ENCODE measurements at places on chromosomes 7 and 10.
A peak's percentile ranks its signal among the peaks of the same experiment; 100 is the strongest.

DNA sequence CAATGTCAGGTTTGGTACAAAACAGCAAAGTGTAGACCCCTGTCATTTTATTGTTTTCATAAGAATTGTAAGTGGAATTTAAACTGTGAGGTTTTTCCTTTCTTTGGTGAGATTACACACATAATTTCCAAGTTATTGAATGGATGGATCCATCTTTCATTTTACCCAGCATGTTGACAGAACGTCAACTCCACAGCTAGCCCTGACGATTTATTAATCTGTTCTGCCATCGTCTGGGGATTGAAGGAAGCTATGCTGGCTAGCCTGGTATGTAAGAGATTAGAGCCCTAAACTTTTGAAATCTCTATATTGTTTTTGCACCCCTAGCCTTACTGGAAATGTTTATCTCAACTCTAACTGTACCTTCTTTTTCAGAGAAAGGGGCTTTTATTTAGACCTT is 8.6 kb downstream of the WNT16 start:
- DNase-seq, result peak; percentile 53

DNA sequence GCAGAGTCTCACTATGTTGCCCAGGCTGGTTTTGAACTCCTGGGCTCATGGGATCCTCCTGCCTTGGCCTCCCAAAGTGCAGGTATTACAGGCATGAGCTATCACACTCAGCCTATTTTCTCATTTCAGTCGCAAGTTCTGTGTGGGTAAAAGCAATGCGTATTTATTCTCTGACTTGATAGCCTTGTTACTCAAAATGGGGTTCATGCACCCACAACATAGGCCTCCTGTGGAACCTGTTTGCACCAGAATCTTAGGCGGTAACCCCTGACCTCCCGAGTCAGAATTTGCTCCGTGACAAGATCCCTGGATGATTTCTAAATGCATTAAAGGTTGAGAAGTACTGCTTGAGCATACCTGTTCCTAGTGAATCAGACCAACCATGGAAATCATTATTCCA is 7.3 kb downstream of the IL2RA start:
- DNase-seq, result no peak

DNA sequence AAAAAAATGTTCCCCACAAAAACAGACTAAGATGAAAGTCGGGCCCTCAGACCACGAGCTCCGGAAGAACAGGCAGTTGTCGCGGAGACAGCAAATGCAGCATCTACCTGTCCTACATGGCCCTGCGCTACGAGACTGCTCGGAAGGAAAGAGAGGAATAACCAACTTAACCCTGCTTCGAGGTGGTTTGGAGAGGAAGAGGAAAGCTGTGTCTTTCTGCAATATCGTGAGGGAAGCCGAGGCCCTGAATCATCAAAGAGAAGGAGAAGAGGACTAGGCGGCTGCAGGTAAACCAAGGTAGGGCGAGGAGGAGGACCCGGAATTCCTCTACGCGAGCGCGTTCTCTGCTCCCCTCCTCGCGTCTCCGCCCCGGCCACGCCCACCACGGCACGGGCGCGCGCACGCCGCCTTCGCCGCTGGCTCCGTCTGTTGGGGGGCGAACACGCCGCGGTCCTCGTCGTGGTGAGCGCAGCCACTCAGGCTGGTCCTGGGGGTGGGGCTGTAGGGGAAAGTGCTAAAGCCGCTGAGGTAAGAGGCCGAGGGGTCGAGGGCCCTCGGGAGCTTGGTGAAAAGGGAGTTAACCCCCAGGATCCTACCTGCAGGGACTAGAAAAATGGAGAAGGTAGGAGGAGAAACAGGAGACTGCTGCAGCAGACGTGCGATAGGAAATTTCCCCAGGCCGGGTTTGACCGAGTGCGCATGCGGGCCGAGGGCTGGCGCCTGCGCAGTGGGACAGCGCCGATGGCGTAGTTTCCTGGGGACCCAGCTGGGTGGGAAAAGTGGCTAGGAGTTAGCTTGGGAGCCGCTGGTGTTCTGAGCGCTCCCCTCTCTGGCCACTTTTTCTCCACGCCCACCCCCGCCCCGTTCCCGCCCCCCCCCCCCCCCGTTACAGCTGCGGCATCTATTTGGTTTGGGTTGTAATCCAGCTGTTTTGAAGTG is at the start of the genes ANAPC16 and ASCC1:
Gene ANAPC16 (plus strand): TSS at position 402 of the 939 bp plus-strand sequence. CDS start 7,903 bp downstream, outside the sequence.
Gene ASCC1 (minus strand): TSS at position 666 of the 939 bp plus-strand sequence. CDS start 2,978 bp downstream, outside the sequence.
- DNase-seq, result peak; percentile 99

GRCh38 chr7:79806161-79806734 is 328.4 kb upstream of the GNAI1 start:
- no peak for DNase-seq

DNA sequence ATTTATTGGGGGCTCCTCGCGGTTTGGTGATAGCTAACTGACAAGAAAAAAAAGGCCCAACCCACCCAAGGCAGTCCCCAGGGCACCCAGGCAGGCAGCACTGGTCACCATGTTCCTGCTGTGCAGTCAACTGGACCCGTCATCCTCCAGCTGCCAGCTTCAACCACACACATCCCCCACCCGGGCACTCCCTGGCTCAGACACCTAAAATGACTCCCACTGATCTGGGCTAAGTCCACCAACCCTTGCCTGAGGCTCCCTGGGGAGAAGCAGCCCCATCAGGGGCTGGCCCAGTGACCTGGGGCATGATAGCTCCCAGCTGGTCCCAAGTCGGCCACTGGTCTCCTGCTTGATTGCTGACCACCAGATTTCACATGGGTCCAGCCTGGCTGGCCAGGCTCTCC is 161.8 kb downstream of the NRF1 start:
- no peak for DNase-seq

- no peak for DNase-seq
Measured at GRCh38 chr10:104318326-104318725, 19.9 kb downstream of the ITPRIP start.

- no peak for DNase-seq
Measured at GRCh38 chr7:45070254-45070642, 18.5 kb downstream of the NACAD start.

DNA sequence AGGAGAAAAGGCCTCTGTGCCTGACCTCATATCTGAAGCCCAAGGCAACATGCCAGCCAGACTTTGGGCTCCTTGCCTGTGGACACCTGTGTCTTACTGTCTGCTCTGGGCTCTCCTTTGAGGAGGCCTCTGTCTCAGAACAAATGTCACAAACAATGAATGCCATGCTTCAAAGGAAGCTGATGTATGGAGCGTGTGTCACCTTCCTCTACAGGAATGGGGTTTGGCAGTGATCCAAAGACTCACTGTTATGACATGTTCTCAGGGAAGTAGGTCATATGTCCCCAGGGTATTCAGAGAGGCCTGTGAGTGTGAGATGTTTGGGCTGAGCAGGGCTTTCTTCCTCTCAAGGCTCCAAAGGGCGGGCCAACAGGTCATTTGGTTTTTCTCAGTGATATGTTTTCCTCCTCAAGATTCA is 38.4 kb downstream of the PTPRE start:
- peak; percentile 52 for DNase-seq

DNA sequence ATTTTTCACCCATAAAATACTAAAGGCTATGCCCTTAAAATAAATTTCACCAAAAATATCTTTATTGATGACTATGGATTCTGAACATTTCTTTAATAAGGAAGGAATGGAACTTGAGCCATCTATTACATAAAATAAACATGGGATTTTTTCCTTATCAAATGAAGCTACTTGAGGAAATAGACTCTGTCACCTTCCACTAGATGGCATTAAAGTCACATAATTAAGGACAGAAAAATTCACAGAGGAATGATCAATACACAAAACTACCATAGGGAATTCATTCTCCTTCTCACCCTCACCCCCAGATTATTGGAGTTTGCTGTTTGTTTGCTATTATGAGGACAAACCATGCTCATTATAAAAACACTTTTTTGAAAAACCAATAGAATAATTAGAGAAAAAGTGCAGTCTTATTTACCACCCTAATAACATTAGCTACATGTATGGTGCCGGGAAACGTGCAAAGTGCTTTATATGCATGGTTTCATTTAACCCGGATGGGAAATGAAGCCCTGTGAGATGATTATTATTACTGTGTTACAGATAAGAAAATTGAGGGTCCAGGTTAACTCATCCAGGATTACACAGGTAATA is 21.1 kb upstream of the FOXI2 start:
- peak; percentile 73 for DNase-seq

- no peak for DNase-seq
Measured at GRCh38 chr7:11335947-11336346, 362.3 kb downstream of the PHF14 start.

GRCh38 chr10:51617576-51618235 is 81.7 kb downstream of the CSTF2T start:
- peak; percentile 33 for DNase-seq

- no peak for DNase-seq
Measured at GRCh38 chr10:88278912-88279311, 304.2 kb downstream of the RNLS start.

DNA sequence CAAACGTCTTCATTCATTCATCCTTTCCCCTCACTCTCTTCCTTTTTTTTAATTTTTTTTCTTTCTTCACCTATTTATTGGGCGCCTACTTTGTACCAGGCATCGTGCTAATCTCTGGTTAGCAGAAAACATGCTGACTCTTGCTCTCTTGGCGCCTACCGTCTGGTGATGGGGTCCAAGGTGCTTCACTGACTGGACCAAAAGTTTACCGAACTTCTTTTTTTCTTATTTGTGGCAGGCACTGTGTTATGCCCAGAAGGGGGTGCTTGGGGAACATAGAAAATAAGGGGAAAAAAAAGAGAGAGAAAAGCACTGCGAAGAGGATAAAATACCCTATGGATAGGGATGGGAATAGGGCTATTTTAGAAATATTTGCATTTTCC is 505 bp upstream of the FAM204A start:
- DNase-seq, result no peak

DNA sequence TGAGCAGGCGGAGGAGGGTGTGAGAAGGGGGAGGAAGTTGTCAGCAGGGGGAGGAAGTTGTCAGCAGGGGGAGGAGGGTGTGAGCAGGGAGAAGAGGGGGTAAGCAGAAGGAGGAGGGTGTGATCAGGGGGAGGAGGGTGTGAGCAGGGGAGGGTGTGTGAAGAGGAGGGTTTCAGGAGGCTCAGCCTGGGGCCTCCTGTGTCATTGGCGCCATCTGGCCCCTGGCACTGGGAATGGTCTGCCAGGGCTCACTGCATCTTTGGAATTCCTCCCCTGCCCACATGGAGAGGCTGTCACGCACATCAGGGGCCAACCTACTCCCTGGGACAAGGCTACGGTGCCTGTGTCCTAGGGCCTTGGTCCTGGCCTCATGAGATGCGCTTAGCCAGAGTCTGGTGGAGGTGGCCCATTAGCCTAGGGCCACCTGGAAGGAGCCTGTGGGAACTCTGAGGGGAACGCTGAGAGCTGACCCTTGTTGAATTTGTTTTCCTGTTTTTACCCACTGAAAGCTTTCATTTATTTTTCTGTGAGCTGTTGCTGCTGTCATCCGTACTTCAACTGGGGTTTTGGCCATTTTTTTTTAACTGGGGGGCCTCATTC is 18.0 kb downstream of the CAMK2B start:
- peak; percentile 61 for DNase-seq

Data from eye (tissue), 1 donor.